Cerebellar cortex (tissue), 1 donor: ENCODE measurements at places on chromosomes 4 and X.

GRCh38 chrX:148310426-148311165 lies 189.8 kb upstream of the AFF2 start:
- no peak for DNase-seq

DNA sequence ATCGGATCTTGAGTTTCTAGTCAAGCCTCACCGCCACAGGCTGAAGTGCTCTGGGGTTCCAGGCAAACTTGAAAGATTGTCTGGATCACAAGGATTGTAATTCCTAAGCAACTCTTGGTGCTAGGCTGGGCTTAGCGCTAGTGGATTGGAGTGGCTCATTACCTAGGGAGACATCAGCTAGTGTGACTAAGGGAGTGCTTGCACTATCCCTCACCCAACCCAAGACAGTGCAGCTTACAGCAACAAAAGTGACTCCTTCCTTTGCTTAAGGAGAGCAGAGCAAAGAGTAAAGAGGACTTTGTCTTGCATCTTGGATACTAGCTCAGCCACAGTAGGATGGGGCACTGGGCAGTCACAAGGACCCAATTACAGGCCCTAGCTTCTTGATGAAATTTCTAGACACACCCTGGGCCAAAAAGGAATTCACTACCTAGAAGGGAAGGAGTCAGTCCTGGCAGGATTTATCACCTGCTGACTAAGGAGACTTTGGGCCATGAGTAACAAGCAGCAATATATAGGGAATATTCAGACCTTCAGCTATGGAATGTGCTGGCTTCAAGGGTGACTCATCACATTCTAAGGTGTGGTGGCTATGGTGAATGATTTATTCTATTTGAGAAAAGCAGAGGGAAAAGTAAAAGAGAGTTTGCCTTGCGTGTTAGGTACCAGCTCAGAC lies 1212.4 kb downstream of the PCDH18 start:
- no peak for DNase-seq

DNA sequence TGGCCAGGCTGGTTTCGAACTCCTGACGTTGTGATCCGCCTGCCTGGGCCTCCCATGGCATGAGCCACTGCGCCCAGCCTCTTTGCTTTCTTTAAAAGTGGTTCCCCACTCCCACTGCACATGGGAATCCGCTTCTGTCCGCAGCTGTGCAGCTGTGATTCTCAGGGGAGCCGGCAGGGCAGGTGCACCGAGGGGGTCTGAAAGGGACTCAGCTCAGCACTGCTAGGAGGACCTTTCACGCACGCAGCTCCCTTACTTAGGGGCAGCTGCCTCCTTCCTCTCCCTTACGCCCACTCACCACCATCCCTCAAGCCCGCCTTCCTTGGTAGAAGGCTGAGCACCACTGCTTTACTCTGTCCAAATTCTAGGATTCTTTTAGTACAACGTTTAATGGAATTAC lies 40.4 kb upstream of the CYP4V2 start:
- DNase-seq, result no peak

GRCh38 chrX:11273544-11273943 lies 19.7 kb upstream of the AMELX start:
- DNase-seq, result no peak

- DNase-seq, result no peak
Observed at GRCh38 chr4:46385946-46386345, 4.0 kb downstream of the GABRA2 start.

DNA sequence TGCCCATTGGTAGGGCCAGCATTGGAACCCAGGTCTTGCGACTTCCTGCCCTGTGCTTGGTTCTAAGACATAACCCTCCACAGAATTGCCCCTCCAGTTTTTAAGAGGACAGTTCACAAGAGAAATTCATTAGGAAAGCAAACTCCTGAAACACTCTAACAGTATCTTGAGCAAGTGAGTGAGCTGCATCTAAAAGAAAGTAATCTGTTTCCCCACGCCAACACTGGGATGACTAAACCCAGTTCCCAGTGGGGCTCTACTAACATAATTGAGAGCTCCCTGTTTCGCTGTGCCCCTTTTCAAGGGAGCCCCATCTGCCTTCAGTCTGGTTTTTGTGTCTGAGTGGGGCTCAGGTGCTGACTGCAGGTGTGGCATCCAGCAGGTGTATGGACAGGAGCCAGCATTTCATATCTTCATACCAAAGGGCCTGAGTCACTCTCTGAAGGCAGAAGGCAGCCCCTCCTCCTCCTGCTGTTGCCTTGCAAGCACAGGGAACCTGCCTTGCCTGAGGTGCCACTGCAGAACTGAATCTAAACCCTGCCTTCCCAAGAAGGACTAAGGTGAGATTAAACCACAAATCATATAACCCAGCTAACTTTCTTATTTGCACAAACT lies 8.0 kb downstream of the AMOT start:
- no peak for DNase-seq

GRCh38 chrX:108945883-108946523 lies 209.6 kb upstream of the IRS4 start:
- no peak for DNase-seq

DNA sequence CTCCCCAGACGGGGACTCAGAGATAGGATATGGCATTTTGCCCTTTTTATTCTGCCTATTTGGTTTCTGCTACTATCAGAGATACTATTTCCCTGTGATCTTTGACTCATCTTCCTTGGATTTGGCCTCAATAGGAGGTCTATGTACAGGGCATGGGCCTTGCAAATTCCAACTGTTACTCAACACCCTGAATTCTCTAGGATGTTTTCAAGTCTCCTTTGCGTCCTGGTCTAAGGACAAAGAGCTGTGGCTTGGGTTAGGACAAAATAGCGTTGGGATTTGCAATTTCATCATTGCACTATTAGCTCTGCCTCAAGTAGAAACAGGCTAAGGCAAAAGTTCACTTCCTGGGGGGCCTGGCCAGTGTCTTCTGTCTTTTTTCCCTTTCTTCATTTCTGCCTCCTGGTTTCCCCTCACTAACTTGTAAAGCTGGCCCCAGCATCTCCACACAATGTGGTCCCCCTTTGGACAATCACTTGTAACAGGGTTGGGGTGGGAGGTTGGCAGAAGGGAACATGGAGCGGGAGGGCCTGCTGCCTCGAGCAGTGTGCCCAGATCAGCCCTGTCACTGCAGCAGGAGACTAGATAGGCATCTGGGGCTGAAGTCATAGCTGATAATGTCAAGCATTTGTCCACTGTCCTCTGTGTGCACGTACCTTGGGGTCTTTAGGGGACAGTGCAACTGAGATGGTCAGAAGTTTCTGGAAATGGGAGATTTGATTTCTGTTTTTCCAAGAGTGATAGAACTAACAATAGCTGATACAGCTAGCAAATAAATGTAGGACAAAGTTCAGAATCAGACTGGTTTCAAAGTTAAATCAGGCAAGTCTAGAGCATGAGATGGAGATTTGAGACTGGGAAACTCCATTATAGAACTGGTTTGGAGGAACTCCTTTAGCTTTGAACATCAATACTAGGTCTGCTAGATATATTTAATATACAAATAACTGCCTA lies 25.8 kb upstream of the STBD1 start:
- no peak for DNase-seq

DNA sequence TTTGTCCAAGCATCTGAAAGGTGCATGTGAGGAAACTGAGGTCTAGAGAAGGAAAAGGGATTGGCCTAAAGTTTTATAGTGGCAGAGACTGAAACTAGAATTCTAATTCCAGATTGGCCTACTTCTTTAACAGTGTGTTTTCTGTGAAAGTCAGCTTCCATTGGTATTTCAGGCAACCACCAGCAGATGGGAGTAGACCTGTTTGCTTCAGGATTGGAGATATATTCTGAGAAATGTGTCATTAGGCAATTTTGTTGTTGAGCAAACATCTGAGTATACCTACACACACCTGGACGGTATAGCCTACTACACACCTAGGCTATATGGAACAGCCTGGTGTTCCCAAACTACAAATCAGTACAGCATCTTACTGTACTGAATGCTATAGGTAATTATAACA lies 207.3 kb upstream of the RADX start:
- DNase-seq, result no peak

DNA sequence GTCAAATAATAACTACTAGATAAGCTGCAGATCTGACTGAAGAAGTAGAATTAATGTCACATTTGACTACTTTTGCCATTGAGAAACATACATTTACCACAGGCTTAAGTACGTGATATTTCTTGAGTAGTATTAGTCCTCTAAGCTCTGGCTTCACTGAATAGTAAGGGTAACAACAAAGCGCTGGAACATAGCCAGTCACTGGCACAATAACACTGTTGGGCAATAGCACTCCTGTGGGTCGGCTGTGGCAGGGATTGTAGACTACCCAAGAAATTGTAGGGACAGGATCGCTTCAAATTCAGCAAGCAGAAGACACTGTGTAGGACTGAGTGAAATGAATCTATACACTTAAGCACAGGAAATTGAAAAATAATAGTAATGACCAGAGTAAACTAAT lies 27.1 kb upstream of the IL15 start:
- no peak for DNase-seq

DNA sequence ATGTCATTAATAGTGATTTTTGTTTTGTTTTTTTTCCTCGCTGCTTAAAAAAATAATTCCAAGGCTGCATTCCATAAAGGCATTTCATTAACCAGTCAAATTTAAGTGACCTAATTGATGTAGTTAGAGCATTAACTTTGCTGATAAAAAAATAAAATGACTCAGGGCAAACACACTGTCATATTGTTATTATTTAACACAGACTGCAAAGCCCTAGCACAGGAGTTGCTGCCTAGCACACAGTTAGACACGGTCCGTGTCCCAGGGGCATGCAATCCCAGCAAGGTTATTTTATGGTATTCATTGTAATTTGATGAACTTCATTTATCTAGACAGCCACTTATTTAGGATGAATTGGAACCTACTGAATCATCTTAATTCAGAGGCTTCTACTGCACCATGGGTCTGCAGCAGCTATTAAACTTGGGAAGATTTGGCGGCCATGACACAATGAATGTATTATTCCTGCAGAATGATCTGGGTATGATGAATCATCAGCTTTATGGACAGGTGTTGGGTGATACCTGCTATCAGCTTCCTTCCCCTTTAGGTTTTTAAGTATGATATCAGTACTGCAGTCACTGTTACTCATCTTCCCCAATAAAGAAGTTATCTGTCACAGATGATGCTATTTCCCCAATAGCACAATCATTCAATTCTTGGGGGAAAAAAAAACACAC lies 182.7 kb downstream of the PPARGC1A start:
- DNase-seq, result no peak

- peak; percentile 55 for DNase-seq
Observed at GRCh38 chr4:186201535-186202230, 10.3 kb downstream of the CYP4V2 start.

- peak; percentile 67 for DNase-seq
Observed at GRCh38 chr4:55866973-55867574, 13.6 kb downstream of the EXOC1 start.

- DNase-seq, result no peak
Observed at GRCh38 chrX:112513154-112513553, 166.6 kb downstream of the LHFPL1 start.

- no peak for DNase-seq
Observed at GRCh38 chrX:74195605-74196004, 108.4 kb upstream of the ZCCHC13 start.

GRCh38 chr4:95729596-95729995 lies 110.3 kb upstream of the PDHA2 start:
- no peak for DNase-seq

DNA sequence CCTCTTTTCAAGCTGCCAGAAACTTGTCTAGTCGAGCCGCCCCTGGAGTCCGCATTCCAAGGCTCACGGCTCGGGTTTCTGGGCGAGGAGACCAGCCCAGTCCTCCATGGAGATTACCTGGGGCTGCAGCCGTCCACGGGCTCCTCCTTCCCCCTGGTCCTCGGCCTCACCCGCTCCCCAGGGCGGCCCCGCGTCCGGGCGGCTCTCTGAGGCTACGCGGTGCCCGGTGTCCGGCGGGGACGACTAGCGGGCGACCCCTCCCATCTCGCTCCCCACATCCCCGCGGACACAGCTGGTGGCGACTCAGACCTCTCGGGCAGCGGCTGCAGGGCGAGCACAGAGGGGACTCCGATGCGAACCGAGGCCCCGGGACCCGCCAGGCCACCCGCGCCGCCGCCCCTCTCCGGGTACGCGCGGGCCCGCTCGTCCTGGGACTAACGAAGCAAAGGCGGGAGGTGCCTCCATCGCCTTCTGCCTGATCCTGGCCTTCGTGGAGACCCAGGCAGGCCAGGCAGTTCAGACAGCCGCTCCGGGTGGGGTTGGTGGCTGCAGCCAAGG lies 159.4 kb downstream of the TRAM1L1 start:
- DNase-seq, result peak; percentile 26

- DNase-seq, result no peak
Observed at GRCh38 chr4:139596684-139597279, 40.8 kb upstream of the SETD7 start.

DNA sequence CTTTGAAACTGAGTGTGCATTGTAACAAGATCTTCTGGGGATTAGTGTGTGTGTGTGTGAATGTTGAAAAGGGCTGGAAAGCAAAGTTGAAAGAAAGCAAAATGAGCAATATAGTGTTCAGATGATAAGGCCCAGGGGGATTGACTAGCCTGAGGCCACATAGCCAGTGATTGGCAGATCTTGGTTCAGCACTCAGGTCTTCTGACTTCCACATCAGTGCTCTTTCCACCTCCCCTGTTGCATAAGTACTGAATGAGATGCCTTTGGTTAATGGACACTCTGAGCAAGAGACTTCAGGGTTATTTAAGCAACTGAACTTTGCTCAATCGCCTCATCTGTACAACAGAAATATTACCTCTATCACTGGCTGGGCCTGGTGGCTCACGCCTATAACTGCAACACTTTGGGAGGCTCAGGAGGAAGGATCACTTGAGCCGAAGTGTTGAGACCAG lies 120.4 kb downstream of the TMEM164 start:
- no peak for DNase-seq

- no peak for DNase-seq
Observed at GRCh38 chr4:152822323-152822722, 42.6 kb downstream of the ARFIP1 start.

- DNase-seq, result no peak
Observed at GRCh38 chrX:110173192-110174175, 144.4 kb downstream of the AMMECR1 start.

DNA sequence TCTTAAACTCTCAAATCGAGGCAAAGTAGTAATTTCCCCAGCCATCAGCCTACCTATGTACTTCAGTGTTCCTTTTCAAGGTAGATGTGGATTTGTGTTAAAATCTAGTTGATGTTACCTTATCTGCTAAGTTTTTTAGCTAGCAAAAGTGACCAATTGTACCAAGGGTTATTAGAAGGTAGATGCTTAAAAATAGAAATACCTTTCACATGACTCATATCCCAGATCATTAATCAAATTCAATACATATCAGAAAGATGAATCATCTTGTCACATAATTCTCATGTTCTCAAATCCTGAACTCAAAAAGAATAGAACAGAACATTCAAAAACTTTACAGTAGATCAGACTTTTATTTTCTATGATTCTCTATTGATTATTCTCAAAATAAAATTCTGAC lies 3.5 kb downstream of the ENAM start:
- DNase-seq, result no peak

DNA sequence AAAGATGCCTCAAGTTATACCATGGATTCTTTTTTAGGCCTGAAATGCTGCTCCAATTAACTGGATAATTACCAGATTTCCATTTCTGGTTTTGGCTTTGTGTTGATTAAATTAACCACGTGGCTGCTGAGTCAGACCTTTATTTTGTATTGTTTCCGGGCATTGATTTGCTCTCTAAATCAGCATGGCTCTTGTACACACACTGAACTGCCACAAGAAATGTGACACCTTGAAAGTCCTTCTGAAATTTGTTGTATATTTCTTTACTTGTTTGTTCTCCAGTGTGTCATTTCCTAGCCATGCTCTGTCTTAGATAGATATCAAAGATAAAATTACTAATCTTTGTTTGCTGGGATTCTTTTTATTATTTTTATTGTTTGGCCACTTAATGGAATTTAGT lies 11.7 kb downstream of the MTTP start:
- DNase-seq, result no peak
